Cardiac septum (tissue), 1 donor: ENCODE measurements at places on chromosomes 4 and X. TPM values are rescaled to one million over a fixed set of nuclear protein-coding genes. Genes with fewer than 3 reads are reported as not detected.

- no peak for DNase-seq
Measured at GRCh38 chr4:78949735-78950134, 10.5 kb upstream of the PAQR3 start.

GRCh38 chr4:129603241-129603931 lies 507.4 kb downstream of the C4orf33 start:
- no peak for DNase-seq

DNA sequence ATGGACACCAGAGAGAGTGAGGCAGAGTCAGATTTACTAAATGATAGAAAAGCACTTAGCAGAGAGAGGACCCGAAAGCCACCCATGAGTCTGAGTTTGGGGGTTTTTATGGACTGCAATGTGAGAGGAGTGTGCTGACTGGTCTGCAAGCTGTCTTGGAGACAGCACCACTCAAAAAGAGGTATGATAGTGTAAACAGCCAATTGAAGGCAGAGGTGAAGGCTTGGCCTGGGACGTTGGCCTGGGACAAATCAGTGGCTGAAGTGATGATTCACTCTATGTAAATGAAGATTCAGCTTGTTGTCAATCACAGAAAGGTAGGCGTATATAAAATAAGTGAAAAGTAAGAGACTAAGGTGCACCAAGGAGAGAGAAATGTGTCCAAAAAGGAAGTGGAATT lies 217.6 kb upstream of the ZFP42 start:
- DNase-seq: no peak

DNA sequence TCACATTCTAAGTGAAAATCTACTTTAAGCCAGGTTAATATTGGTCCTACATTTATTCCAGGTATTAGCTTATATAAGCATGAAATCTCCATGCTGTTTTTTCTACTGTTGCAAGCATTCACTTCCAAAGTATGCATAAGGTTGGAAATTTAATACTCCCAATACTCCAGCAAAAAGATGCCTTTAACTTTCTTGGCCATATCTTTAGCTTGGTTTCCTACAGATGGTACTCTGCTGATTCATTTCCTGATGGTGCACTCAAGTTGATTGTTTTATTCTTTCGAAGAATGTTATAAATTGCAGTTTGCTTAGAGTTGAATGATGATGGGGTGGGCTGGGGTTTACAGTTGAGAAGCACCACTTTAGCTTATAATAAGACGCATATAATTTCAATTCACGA lies 330.2 kb downstream of the PTTG2 start:
- DNase-seq: no peak

DNA sequence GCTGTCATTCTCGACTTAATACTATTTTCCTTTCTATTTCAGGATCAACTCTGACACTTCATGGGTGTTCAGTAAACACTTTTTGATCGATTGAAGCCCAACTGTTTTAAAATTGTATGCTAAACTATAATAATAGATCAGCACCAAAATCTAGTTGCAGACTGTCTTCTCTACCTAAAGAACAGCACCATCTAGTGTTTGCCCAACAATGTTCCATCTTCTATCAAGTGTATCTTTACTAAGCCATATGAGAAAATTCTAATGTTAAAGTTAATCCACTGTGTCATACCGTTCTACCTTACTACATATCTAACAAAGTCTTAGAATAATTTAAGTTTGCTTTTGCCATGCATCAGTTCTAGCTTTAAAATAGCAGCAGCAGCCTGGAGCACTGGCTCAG lies 113.0 kb upstream of the PRDX4 start:
- DNase-seq: no peak

Gene LUZP4
- total RNA-seq: not detected

GRCh38 chr4:48275686-48276085 lies 6.0 kb upstream of the TEC start:
- no peak for DNase-seq

DNA sequence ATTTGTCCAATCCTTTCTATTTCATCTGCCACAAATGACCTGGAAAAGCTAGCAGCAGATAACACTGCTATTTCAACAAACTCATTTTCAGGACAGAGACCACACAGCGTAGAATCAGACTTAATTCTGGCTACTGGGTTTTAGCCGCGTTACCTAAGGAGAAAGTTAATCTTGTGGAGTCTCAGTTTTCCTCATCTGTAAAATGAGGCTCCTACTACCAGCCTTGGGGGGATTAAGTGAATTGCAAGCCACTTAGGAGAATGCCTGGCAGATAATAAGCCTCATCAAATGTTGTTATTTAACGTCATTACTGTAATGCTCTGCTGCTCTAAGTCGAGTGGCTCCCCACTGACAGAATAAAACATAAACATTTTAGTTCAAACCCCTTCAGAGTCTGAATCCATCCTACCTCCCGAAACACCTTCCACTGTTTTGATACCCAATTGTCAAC lies 1.4 kb downstream of the CCNI start:
- no peak for DNase-seq

GRCh38 chr4:118139241-118139640 lies 105.0 kb downstream of the NDST3 start:
- no peak for DNase-seq

GRCh38 chr4:150178161-150178560 lies 99.9 kb downstream of the DCLK2 start:
- no peak for DNase-seq

- DNase-seq: no peak
Measured at GRCh38 chr4:47383829-47384427, 79.6 kb downstream of the COMMD8 start.

Gene DDX53
- not detected for total RNA-seq

Gene FAM47A
- total RNA-seq: not detected

Gene MAGEA12
- total RNA-seq: not detected

Gene UGT8
- 0.32 TPM for total RNA-seq

DNA sequence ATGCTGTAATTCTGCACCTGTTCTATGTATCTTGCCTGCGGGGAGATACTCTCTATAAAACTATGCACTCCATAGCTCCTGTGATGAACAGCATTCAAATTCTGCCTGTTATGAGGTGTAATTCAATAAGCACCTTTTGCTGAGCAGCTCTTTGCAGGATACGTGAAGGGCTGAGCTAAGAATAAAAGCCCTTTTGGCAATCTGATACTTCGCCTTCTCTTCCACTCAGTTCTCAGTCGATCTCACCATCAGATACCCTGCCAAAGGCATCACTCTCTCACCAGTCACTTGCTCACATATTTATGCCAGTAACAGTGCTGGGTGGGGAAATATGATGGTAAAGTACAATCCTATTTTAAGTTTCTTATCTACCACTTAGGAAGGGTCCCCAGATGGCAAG lies 67.2 kb downstream of the RPS3A start:
- DNase-seq: no peak

Gene ACE2
- 113 TPM for total RNA-seq

DNA sequence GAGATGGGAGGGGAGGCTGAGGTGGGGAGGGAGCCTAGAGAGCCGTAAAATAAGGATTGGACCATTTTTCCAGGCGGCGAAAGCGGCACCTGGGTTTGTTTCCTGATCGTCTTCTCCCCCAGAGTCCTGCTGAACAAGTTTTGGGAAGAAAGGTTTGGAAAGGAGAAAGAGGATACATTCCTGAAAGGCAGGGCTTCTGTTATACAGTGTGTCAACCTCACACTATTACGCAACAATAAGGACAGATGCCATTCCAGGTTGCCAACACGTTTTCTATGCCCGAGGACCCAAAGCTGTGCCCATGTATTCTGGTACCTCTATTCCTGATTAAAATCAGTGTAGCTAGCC lies 658 bp downstream of the SCOC start:
- no peak for DNase-seq

Gene MSX1
- 5.0 TPM for total RNA-seq

Gene STBD1
- total RNA-seq: 37.6 TPM

DNA sequence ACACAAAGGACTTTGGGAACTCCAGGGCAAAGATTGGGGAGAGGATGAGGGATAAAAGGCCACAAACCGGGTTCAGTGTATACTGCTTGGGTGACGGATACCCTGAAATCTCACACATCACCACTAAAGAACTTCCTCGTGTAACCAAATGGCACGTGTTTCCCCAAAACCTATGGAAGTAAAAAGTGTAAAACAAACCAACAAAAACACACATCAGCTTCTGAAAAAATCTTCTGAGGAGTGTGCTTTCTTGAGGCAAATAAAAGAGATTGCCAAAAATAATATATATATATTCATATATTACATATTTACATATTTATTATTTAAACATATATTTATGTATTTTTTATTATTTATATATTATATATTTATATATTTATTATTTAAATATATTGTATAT lies 3.9 kb downstream of the P2RY8 start:
- DNase-seq: no peak

- DNase-seq: no peak
Measured at GRCh38 chrX:155070038-155070437, 898 bp downstream of the CMC4 start.

Gene CTSO
- total RNA-seq: 9.0 TPM

Gene GPRIN3
- 7.3 TPM for total RNA-seq

- no peak for DNase-seq
Measured at GRCh38 chr4:66885501-66886165, 659.7 kb downstream of the CENPC start.

- DNase-seq: no peak
Measured at GRCh38 chr4:74896595-74896994, 36.3 kb upstream of the PARM1 start.

Gene IQSEC2
- total RNA-seq: 11.6 TPM

DNA sequence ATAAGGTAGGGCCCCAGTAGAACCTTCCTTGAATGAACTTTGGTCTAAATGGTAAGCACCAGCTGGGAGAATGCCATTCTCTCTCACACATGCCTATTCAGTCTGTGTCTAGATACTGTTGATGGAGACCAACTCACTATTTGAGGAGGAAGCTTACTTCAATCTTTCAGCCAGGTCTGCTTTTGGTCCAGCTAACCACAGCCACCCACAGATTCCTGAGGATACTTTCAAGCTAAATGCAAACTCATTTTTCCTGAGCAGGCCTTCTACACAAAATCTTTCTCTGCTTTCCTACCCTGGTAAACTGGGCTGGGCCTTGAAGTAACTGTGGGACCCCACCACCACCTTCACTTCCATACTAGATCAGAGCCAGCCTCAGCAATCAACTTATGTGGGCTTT lies 76.9 kb upstream of the KLF3 start:
- DNase-seq: no peak

DNA sequence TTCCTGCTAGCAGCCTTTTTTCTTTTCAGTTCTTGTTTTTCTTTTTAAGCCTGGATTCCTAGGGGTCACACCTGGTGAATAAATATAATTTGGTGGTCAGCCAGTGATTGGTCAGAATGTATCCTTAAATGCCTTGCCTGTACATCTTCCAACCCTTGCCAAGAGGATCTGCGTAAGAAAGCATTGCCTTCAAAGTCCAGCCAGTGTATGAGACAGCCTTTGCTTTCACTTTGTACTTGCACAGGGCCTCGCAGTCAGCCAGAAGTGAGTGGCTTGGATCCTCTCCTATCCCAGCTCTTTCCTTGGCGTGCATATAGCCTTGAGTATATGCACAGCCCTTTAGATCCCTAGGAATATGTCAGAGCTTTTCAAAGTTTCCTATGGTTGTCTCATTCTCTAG lies 22.2 kb downstream of the KANTR start:
- DNase-seq: no peak

Gene ZNF185
- total RNA-seq: 1.4 TPM

GRCh38 chrX:12278151-12278550 lies 139.9 kb downstream of the FRMPD4 start:
- no peak for DNase-seq

Gene MAGEE2
- total RNA-seq: not detected

Gene TCEAL5
- total RNA-seq: 0.67 TPM

Gene F8A2
- not detected for total RNA-seq

Gene FAT1
- total RNA-seq: 90.7 TPM

GRCh38 chr4:174318829-174319764 lies 35.4 kb downstream of the CEP44 start:
- DNase-seq: no peak

GRCh38 chr4:177236886-177237285 lies 72.8 kb upstream of the NEIL3 start:
- DNase-seq: no peak

GRCh38 chrX:31580227-31580626 lies 508.4 kb upstream of the FTHL17 start:
- DNase-seq: no peak

Gene LPAR4
- total RNA-seq: 0.40 TPM

Gene CENPE
- total RNA-seq: 0.70 TPM

- no peak for DNase-seq
Measured at GRCh38 chrX:73842541-73843234, 279.7 kb downstream of the CHIC1 start.

GRCh38 chr4:79831119-79831528 lies 241.9 kb downstream of the ANTXR2 start:
- no peak for DNase-seq

GRCh38 chrX:24005028-24005427 lies 22.0 kb downstream of the KLHL15 start:
- DNase-seq: no peak

- no peak for DNase-seq
Measured at GRCh38 chr4:67375291-67375690, 170.0 kb downstream of the CENPC start.

GRCh38 chr4:1293991-1294390 lies 4.3 kb downstream of the MAEA start:
- no peak for DNase-seq

- no peak for DNase-seq
Measured at GRCh38 chr4:75666299-75666698, 6.9 kb downstream of the G3BP2 start.

Gene PPP1R3F
- 23.4 TPM for total RNA-seq

Gene CORIN
- total RNA-seq: 3.4 TPM
